Body of pancreas (tissue), 4 donors: ENCODE measurements at places on chromosomes 1 and 21.

DNA sequence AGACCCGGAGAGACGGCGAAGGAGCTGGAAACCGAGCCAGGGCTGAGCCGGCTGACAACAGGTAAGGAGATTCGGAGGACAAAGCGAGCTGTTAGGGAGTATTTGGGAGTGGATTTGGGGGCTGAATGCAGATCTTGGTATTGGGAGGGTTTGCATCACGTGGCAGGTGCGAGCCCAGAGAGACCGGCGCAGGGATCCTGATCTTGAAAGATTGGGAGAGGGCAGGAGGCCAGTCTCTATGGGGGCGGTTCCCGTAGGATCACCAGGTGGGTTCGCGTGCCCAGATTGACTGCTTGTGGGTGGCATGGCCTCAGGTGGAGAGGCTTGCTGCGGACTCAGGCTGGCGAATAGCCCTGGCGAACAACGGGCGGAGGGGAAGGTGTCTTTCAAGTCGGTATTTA lies 204 bp downstream of the CIART start:
- no peak for DNase-seq

- no peak for DNase-seq
Measured at GRCh38 chr1:241611063-241611462, 29.1 kb downstream of the CHML start.

DNA sequence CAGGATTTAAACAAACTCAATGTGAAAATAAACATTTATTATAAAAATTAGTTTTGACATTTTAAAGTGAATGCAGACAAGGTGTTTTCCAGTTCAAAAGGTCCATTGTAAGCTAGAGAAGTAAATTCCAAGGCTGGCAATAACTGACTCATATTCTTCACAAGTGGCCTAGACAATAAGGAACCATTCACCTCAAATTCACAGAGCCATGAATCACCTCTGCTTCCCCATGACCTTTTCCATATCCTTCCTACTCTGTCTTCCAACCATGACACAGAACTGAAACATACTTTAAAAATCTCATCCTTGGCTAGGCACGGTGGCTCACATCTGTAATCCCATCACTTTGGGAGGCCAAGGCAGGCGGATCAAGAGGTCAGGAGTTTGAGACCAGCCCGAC lies 24.8 kb downstream of the F11R start:
- DNase-seq = no peak

DNA sequence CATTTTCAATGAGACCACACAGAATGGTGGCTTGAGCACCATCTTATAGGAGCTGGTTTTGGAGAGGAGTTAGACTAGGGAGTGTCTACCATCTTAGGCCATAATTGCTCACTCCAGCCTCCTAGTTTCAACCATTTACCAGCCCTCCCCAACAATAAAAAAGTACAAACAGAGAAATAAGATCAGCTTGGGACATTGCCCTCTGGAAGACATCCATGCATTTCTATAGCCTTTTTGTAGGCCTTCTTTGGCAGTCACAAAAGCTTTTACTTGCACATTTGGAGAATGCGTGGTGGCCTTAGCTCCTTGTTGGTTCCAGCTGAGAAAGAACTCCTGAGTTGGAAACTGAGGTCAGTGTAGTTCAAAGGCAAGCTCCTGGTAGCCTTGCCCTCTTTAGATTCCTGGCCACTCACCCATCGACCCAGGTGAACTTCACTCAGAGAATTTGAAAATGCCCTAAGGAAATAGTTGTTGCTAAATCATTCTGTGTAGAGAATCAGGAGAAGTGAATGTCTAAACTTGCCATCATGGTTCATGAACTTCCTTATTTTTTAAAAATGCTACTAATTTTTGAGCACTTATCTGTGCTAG lies 301.7 kb upstream of the PROX1 start:
- DNase-seq = no peak

DNA sequence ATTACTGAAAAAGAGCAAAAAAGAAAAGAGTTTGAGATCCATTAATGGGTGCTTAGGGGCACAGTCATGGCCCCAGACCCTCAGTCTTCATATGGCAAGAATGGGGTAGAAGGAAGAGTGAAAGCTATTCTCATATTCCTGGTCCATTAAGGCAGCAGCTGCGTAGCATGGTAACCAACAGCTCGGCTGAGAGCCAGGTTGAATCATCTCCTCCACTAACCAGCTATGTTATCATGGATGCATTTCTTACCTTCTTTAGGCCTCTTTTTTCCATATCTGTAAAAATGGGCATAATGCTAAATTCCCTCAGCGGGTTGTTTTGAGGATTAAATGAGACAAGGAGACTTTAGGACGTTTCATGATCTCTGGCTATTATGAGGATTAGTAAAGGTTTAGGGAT lies 15.0 kb upstream of the SARS1 start:
- DNase-seq = no peak
